ENCODE measurements at places on chromosomes 1 and 21.

GRCh38 chr1:33092438-33092837 is 11.5 kb downstream of the AZIN2 start:
- no peak for DNase-seq

DNA sequence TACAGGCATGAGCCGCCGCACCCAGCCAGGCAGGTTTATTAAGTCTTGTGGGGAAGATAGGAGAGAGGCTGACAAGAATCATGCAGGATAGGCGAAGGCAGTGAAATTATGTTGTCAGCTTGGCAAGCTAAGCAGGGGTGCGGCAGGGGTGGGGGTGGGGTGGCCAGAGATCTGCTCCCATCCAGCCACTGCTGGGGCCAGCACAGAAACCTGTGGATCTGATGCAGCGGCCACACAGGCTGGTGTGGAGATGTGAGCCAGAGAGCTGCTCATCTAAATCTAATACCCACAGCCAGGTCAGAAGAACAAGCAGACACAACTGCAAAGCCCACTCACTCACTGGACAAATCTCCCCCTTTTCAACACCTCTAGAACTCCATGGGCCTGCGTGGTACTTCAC is 68.7 kb downstream of the KCTD3 start:
- DNase-seq, result no peak

- no peak for DNase-seq
These were observed 7.9 kb downstream of the ACAP3 start for GRCh38 chr1:1299686-1300351.

DNA sequence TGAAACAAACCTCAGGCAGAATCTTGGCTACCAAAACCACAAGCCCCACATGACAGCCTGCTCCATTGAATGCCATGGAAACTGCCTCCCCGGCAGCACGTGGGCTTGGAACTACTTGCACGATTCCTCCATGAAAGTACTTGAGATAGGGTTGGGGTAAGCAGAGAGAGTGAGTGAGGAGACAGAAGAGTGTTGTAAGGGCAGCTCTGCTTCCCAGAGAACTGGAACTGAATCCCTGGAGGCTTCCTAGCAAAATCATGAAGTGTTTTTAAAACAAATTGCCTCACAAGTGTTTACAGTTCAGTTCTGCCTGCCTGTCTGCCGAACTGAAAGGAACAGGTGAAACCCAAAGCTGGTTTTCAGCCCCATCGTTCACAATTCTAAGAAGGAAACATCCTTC is 35.3 kb upstream of the DNASE2B start:
- DNase-seq, result no peak

DNA sequence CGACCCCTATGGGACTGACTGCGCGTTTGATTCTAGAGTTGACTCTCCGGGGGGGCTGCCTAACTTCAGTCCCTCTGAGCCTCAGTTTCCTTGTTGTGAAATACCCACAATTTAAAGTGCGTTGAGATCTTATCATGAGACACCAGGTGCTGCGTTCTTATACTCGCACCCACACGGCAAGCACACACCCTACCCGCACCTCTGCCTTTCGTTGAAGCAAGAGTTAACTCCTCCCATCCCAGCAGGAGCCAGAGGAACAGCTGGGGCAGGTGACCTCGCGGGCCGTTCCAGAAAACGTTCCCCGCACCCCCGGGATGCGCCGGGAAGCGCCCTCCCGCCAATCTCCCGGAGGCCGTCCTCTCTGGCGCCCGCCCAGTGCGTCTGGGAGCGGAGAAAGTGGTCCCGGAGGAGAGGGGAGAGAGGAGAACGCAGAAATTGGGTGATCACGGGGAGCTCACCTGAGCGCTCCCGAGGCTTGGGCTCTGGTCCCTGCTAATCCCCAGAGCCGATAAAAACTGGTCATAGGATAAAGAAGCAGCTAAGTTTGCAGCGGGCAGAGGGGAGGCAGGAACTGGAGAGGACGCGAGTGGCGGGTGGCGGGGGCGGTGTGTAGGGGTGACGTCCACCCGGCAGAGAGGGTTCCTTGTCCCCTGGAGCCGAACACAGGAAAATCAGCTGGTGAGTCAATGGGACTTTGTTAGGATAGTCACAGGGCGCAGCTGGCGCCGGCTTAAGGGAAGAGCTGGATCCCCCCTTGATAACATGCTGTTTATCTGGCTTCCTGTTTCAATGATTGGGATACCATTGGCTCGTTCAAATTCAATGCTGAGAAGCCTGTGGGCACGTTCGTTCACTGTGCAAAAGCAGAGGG is 869 bp downstream of the NAV1 start:
- no peak for DNase-seq

DNA sequence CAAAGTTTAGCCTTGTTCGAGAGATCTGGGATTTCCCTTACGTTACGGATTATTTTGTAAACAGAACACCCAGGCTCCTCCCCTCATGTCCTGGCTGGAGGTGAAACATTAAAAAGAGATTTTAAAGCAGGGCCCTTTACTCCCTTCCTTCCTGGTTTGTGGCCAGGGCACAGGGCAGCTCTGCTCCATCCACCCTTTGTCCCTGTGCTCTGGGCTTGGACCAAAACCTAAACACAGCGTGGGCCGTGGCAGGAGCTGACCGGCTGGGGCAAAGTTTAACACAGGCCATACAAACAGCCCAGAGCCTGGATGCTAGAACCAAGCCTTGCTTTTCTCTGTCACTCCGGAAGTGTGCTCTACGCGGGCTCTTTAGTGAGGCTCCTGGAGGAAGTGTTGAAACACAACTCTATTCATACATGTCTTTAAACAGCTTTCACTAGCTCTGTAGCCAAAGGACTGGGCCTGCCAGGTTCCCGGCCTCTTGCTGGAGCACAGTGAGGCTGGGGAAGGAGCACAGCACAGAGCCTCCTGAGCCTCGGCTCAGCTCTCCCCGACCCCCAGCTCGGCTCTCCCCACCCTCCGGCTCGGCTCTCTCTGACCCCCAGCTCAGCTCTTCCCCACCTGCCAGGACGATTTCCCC is 84.7 kb downstream of the PDE9A start:
- no peak for DNase-seq
